Esophagus muscularis mucosa (tissue), 4 donors: ENCODE measurements at places on chromosomes 1 and 21.

- DNase-seq, result no peak
Observed at GRCh38 chr1:162903246-162903645, 42.3 kb upstream of the CCDC190 start.

DNA sequence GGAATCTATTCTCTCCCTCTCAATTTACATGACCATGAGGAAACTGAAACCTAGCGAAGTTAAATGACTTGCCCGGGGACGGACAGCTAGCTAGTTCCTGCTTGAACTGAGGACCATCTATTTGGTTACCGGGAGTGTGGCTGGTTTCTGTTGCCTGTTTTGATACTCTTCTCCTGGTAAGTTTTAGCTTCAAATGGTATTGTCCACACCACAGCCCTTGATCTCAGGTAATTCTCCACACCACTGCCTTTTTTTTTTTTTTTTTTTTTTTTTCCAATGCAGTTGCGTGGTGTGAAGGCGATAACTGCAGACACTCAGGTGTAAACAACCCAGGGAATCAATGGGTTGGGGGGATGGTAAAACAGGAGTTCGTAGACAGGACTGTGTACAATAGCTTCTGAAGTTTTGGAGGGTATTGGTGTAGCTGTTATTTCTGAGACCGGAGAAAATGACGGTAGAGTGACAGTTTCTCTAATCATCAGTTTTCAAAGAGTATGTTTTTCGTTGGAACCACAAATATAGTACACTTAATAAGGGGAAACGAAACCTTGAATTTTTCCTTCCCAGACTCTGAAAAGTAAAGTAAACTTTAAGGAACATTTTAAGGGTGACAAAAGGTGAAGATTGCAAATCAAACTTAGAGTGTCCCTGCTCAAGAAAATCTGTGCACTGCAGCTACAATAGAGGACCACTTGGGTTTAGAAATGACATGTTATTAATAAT is 125.3 kb upstream of the CACYBP start:
- DNase-seq, result no peak

- no peak for DNase-seq
Observed at GRCh38 chr21:21715266-21715969, 717.2 kb downstream of the NCAM2 start.

GRCh38 chr21:29550205-29550604 is 251.5 kb downstream of the BACH1 start:
- no peak for DNase-seq

GRCh38 chr1:33736496-33736895 is 127.4 kb upstream of the HMGB4 start:
- no peak for DNase-seq

DNA sequence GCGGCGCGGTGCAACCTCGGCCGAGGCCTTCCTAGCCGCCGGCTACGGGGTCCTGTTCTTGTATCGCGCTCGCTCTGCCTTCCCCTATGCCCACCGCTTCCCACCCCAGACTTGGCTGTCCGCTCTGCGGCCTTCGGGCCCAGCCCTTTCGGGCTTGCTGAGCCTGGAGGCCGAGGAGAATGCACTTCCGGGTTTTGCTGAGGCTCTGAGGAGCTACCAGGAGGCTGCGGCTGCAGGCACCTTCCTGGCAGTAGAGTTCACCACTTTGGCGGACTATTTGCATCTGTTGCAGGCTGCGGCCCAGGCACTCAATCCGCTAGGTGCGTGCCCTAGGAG is 379 bp downstream of the PPCS start:
- no peak for DNase-seq

GRCh38 chr1:10541286-10541685 is 66.5 kb downstream of the PEX14 start:
- DNase-seq, result no peak
